Osteoblast (primary cell): ENCODE measurements at places on chromosomes 1 and 21. TPM values are rescaled to one million over a fixed set of nuclear protein-coding genes. Genes with fewer than 3 reads are reported as not detected.

GLIS1 gene
- 2.4 and 2.9 TPM in 2 replicates for total RNA-seq

FAM43B gene
- total RNA-seq = under 0.01 TPM in 1 of 2 replicates, not detected in the other

LPAR3 gene
- total RNA-seq = 0.29 TPM in 1 of 2 replicates, not detected in the other

TFF2 gene
- not detected in 2 replicates for total RNA-seq

C1orf141 gene
- not detected in 2 replicates for total RNA-seq

TNFSF4 gene
- 0.59 and 1.1 TPM in 2 replicates for total RNA-seq

CFAP107 gene
- not detected in 2 replicates for total RNA-seq

OVAAL gene
- total RNA-seq = not detected in 2 replicates

CEPT1 gene
- 32.4 and 37.3 TPM in 2 replicates for total RNA-seq

SHCBP1L gene
- total RNA-seq = not detected in 2 replicates

CNR2 gene
- not detected in 2 replicates for total RNA-seq

TRABD2B gene
- total RNA-seq = under 0.01 TPM in 2 replicates

TNFRSF4 gene
- total RNA-seq = under 0.01 TPM in 1 of 2 replicates, not detected in the other

COA7 gene
- total RNA-seq = 14.7 and 14.8 TPM in 2 replicates

VAV3 gene
- total RNA-seq = 0.59 and 0.72 TPM in 2 replicates

SLC6A17 gene
- under 0.01 and 0.29 TPM in 2 replicates for total RNA-seq

ZBTB8B gene
- total RNA-seq = under 0.01 TPM in 2 replicates

FAM163A gene
- total RNA-seq = not detected in 2 replicates

VANGL2 gene
- under 0.01 TPM in 1 of 2 replicates, not detected in the other for total RNA-seq

ADGRL2 gene
- 55.4 and 101 TPM in 2 replicates for total RNA-seq

NCAM2 gene
- 8.0 and 15.3 TPM in 2 replicates for total RNA-seq

CNKSR1 gene
- under 0.01 TPM in 1 of 2 replicates, not detected in the other for total RNA-seq

OR2T33 gene
- not detected in 2 replicates for total RNA-seq

OLFML2B gene
- total RNA-seq = 49.9 and 58.9 TPM in 2 replicates

URB1 gene
- 15.9 and 21.7 TPM in 2 replicates for total RNA-seq

DENND2C gene
- 8.3 and 8.8 TPM in 2 replicates for total RNA-seq

CR1 gene
- total RNA-seq = under 0.01 TPM in 1 of 2 replicates, not detected in the other

RSBN1 gene
- 14.5 and 15.3 TPM in 2 replicates for total RNA-seq

VWA1 gene
- 2.4 and 4.3 TPM in 2 replicates for total RNA-seq

OR6K3 gene
- not detected in 2 replicates for total RNA-seq

ERRFI1 gene
- total RNA-seq = 60.4 and 69.5 TPM in 2 replicates

FAM72C gene
- 0.36 and 0.59 TPM in 2 replicates for total RNA-seq

HSD11B1 gene
- total RNA-seq = 0.88 and 1.8 TPM in 2 replicates

C1orf87 gene
- not detected in 2 replicates for total RNA-seq

IRF6 gene
- total RNA-seq = under 0.01 and 0.72 TPM in 2 replicates

S100A7 gene
- total RNA-seq = not detected in 2 replicates

AIRE gene
- total RNA-seq = not detected in 2 replicates

CASQ2 gene
- total RNA-seq = not detected in 2 replicates

RPTN gene
- 0.29 and 0.36 TPM in 2 replicates for total RNA-seq

E2F2 gene
- total RNA-seq = under 0.01 and 0.29 TPM in 2 replicates

SYT14 gene
- 0.29 and 0.36 TPM in 2 replicates for total RNA-seq

SYT2 gene
- total RNA-seq = under 0.01 TPM in 1 of 2 replicates, not detected in the other

TFAP2E gene
- total RNA-seq = under 0.01 and 0.29 TPM in 2 replicates

SDC3 gene
- total RNA-seq = 38.0 and 39.8 TPM in 2 replicates

BRDT gene
- total RNA-seq = not detected in 2 replicates

GORAB gene
- 16.3 and 16.5 TPM in 2 replicates for total RNA-seq

NUDT4B gene
- total RNA-seq = 51.6 and 75.6 TPM in 2 replicates

CD2 gene
- not detected in 2 replicates for total RNA-seq

CD55 gene
- 5.6 and 9.0 TPM in 2 replicates for total RNA-seq
